ENCODE measurements at places on chromosomes 2 and 18.

DNA sequence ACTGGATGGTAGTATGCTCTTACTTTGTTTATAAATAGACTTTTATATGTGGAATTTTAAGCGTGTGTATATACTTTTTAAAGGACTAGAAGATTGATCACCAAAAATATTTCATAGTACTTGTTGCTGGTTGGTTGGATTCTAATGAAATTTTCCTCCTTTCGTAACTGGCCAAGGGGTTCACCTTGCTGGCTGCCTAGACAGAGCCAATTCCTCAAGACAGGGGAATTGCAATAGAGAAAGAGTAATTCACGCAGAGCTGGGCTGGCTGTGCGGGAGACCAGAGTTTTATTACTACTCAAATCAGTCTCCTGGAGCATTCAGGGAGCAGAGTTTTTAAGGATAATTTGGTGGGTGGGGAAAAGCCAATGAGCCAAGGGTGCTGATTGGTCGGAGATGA is 70.7 kb downstream of the SNORC start:
- DNase-seq: no peak

DNA sequence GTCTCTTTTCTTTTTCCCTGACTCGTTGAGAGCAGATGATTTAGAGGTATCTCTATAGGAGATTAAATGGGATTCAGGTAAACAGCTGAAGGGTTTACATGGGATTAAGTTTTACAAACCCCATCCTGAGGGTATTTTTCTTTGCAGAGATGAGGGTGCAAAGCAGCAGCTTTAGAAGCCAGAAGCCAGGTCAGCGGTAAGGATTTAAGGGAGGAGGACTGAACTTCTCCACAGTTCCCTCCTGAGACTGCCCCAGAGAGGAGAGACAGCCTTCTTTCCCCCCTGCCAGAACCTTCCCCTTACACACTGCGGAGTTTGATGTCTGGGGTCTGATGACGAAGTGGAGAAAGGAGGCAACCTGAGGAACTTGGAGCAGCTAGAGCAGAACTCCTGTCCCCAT is 220.1 kb downstream of the PRKCE start:
- DNase-seq: no peak

DNA sequence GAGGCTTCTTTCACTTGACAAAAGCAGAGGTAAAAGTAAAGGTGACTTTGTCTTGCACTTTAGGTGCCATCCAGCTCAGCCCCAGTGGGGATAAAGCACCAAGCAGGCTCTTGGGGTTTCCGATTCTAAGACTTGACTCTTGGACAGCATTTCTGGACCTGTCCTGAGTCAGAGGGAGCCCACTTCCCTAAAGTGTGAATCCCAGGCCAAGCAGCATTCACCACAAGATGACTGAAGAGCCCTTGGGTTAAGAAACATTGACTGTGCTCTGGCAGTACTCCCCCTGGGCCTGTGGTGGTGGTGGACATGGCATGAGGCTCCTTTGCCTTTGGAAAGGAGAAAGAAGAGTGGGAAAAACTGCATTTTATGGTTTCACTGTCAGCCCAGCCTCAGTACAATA is 638.0 kb upstream of the VRK2 start:
- no peak for DNase-seq

DNA sequence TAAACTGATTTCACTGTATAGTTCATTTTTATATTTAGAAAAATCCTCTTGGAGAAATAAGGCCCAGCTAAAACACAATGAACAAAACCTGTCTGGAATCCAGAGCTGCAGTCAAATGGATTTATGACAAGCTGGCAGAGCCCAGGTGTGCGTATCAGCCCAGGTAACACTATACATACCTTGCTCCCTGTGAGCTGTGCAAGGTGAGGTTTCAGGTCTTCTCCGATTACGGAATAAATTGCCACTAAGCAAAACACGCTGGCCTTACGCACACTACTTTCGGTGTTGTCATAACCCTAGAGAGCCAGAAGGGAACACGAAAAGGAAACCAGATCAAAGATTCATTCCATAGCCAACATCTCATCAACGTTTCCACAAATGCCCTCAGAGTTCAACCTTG is 61.9 kb upstream of the TFCP2L1 start:
- no peak for DNase-seq

GRCh38 chr2:171345971-171346722 is 87.6 kb downstream of the METTL8 start:
- DNase-seq: no peak

Data from GOT3 (cell line).